Adrenal gland (tissue), 19 donors: ENCODE measurements at places on chromosomes 7 and 10. TPM values are rescaled to one million over a fixed set of nuclear protein-coding genes. Genes with fewer than 3 reads are reported as not detected.

ADCY1 gene
- total RNA-seq = 3.8 TPM

DNA sequence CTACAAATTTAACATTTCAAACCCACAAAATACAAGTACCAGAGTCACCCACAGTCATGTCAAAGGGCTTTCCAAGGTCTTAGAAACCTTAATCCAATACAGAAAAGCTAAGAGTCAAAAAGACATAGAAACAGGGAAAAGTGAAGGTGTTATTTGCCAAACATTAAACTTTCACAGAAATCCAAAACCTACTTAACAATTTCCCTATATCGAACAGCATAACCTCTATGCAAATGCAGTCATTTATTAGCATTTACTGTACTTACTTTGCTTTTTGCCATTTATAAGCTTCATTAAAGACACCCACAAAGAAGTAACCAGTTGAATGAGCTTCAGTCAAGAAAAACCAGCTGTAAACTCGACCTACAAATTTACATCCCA is 1.6 kb downstream of the PANK1 start:
- DNase-seq = no peak

APBB1IP gene
- 0.60 TPM for total RNA-seq

- DNase-seq = no peak
Measured at GRCh38 chr10:33398796-33399195, 64.3 kb upstream of the NRP1 start.

- no peak for DNase-seq
Measured at GRCh38 chr7:25907731-25908130, 244.3 kb upstream of the NFE2L3 start.

- no peak for DNase-seq
Measured at GRCh38 chr10:60040014-60040662, 133.8 kb upstream of the CCDC6 start.

TFEC gene
- 3.9 TPM for total RNA-seq

FLNC gene
- 0.90 TPM for total RNA-seq

DNA sequence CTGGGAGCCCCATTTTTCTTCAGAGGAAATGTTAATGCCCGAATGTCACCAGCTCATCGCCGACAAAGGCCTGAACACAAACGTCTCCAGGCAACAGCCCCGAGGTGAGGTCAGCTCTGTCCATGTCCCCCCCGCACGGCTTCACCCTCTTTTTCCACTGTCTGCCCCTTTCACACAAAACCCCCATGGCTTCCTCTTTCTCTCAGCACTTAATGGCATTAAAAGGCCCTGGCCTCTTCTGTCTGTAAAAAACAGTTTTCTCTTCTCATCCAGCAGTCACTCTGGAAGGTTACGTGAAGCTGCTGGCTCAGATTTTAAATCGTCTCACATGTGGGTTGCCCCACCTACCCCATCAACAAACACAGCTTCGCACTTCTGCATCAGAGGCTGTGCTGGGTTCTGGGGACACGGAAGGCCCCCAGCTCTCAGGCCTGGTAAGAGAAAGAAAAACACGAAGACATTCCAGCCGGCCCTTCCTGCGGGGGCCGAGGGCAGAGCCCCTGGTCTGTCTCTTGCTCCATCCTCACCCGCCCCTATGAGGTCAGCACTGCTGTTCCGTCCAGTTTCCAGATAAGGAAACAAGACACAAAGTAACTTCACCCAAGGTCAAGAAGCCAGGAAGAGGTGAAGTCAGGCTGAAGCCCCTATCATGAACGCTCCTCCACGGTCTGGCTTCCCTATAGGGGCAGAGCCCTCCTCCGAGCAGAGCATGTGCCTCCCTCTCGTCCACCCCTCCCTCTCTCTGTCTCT is 91.1 kb upstream of the PDGFA start:
- DNase-seq = peak; percentile 54

RHBDD2 gene
- 208 TPM for total RNA-seq

DNA sequence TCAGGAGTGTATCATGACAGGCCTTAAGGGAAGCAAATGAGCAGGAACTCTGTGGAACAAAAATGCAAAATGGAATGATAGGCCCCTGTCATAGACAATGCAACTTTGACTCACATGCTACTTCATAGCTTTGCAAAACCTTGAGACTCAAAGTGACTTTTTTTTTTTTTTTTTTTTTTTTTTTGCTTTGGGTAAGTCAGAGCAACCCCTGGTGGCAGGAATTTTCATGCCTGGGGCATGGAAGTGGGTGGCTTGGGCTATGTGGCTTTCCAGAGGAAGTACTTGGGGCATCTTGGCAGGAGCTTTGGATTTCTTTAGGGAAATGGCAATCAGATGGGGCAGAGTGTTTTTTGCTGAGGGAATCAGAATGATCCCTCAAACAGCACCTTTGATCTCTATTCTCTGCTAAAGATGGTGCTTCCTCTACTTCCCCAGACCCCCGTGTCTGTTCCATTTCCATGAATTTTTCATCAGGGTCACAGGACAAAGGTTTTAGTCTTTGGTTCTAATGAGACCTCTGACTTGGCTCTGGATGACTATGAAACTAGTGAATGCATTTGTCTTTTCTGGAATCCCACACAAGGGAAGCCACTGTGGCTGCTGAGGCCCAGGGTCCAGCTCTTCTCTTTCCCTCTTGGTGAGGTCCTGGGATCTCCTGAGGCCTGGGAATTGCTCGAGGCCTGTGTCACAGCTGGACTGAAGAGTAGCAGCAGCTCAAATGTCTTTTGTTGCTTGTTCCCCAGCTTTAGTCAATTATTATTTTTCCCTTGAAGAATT is 62.8 kb downstream of the TACC2 start:
- peak; percentile 80 for DNase-seq

DNA sequence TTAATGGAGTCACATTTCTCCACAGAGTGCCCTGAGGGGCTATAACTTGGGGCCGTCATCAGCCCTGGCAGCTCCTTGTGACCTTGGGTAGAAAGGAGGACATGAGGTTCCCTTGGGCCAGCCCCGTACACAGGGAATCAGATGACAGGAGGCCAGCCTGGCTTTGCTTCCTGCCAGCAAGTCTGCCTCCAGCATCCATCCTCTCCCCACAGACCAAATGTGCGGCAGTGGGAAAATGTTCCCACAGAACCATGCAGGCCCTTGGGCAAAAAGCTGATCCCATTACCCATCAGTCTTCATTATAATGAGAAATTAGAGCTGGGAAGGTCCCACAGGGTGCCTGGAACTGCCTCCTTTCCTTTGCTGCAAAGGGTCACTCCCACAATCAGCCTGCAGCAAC is 908.3 kb downstream of the GRID1 start:
- no peak for DNase-seq

- peak; percentile 6 for DNase-seq
Measured at GRCh38 chr7:114539575-114539974, 125.0 kb downstream of the FOXP2 start.

DNA sequence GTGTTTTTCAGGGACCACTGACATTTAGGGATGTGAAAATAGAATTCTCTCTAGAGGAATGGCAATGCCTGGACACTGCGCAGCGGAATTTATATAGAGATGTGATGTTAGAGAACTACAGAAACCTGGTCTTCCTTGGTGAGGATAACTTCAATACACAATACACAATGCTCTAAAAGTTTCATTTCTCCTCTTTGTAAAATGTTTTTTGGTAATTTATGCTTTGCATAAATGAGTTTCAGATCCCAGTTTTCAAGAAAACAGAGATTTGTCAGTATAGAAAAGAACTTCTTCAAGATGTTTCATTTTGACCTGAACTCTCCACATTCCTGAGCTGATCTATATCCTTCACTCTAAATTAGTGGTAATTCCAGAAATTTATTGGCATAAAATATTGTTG is 14.2 kb downstream of the ZNF92 start:
- no peak for DNase-seq

- no peak for DNase-seq
Measured at GRCh38 chr7:155402941-155403340, 55.0 kb upstream of the EN2 start.

DNA sequence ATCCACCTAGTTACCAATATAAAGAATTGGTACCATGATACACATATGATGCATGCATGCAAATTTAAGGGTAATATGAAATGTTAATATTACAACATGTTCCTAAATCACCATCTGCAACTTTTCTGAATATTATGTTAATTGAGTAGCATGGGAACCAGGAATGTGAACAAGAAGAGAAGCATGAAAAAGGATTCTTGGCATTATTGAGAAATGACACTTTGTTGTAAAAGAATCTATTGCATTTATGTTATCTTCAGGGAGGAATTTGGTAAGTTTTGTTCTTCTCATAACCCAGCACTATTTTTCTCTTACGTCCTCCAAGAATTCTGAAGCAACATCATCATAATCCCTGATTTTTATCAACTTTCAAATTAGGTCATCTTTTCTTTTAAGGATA is 159.9 kb upstream of the SLC25A13 start:
- no peak for DNase-seq

PHYH gene
- 70.2 TPM for total RNA-seq

DNA sequence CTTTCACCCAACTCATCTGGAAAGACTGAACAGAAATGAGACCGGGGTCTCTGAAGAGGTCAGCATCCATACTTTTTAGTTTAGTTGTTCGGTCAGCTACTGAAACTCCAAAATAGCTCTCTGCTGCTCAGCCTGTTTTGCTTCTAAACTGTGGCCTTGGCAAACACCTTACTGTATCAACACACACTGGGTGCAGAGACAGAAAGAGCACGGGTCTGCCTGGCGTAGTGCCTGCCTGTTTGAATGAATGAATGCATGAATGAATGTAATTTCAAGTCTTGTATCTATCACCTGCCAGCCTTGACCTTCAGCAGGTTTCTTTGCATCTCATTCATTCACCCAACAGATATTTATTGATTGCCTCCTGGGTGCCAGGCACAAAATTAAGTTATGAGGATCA is 98.4 kb downstream of the PLPP4 start:
- DNase-seq = no peak

DNA sequence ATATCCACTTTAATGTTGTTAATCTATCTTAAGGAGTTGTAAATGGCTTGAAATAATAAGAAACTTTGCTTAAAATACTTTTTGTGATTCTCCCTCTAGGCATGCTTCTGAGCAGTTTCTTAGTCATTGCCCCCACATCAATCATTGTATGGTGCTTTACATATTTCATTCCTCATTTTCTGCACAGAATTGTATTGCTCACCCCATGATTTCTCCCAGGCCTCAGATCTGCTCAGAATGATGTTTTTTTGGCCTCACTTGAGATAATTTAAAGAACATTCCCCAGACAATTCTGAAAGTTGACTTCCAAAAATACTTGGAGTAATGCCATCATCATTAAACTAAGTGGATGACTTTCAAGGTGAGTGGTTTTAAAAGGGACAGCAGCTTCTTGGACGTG is 82.1 kb upstream of the PRPS1L1 start:
- no peak for DNase-seq

DNA sequence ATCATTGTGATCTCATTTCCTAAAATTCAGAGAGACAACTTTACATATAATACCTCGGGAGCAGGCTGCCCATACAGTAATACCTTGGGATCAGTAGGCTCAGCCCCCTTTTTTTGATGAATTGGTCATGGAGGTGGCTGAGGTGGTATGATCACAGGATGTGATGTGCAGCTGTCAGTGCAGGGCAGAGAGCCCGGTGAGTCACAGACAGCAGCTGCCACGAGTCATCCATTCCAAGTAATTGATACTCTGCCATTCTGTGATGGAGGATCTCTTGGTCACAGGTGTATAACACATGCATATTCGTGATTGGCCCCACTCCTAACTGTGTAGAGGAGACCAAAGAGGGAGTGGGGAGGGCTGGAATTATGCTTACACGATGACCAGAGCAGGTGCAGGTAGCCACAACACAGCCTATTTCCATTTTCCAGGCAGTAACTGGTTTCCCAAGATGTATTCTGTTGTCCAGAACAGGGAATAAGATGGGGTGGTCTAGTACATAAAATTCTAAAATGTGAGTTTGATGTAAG is 14.1 kb downstream of the NRCAM start:
- DNase-seq = peak; percentile 29

GRCh38 chr10:117725993-117726392 is 183.4 kb downstream of the EMX2 start:
- DNase-seq = no peak

FAM25C gene
- total RNA-seq = not detected

DNA sequence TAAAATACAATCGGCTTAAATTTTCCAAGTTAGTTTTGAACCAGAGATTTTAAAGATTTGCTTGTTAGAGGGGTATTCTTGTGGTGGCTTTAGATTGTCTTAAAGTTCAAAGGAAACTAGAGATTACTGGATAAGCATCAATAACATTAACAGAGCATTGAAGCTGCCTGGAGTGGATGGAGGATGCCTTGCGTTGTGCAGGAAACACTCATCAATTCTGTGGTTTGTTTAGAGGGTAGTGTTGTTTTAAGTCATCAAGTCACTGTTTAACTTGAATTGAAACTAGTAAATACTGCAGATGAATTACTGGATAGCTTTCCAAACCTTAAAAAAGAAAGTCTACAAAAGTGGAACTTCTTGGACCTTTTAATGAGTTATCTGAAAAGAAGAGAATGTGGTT is 218.6 kb downstream of the CELF2 start:
- no peak for DNase-seq

PDE1C gene
- total RNA-seq = 9.0 TPM

GRCh38 chr10:44982114-44982460 is 3.5 kb upstream of the DEPP1 start:
- no peak for DNase-seq

GRCh38 chr7:98133181-98133580 is 26.5 kb downstream of the LMTK2 start:
- no peak for DNase-seq

- DNase-seq = no peak
Measured at GRCh38 chr10:132134241-132135052, 52.3 kb upstream of the DPYSL4 start.

EDRF1 gene
- 10.7 TPM for total RNA-seq

LLCFC1 gene
- total RNA-seq = not detected
